ENCODE measurements at places on chromosomes 3 and 15.

DNA sequence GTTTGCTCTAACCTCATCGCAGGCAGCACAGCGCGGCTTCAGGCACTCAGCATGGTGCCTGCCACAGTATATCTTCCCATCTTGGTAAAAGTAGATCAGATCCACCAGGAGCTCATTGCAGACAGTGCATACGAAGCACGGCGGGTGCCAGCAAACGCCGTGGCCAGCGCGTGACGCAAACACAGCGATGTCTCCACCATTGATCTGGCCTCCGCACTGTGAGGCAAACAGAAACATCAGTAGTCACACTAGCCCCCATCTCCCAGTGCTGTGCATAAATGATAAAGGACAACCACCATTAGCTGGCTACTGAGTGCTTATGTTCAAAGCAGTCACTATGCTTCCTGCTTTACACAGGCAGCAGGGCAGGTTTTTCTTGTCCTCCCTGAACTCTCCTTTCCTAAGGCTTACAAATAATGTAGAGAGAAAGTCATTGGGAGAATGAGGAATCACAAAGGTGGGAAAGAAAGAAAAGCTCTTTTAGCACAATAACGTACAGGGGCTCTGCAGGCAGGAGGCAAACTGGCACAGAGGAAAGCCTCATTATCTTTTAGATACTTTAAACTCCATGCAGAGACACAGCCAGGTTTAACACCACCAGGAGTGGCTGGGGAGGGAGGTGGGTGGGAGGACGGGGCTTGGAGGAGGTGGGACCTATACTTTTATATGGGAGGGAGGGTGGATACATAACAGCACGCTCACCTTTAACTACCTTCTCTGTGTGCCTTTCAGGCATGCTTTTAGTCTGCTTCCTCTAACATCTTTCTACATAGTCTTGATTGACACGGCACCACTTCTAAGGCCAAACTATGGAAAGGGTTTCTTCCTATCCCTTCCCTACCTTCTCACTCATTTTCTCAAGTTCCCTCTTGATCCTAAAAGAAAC is 67.9 kb downstream of the PRICKLE2 start:
- DNase-seq, result no peak

DNA sequence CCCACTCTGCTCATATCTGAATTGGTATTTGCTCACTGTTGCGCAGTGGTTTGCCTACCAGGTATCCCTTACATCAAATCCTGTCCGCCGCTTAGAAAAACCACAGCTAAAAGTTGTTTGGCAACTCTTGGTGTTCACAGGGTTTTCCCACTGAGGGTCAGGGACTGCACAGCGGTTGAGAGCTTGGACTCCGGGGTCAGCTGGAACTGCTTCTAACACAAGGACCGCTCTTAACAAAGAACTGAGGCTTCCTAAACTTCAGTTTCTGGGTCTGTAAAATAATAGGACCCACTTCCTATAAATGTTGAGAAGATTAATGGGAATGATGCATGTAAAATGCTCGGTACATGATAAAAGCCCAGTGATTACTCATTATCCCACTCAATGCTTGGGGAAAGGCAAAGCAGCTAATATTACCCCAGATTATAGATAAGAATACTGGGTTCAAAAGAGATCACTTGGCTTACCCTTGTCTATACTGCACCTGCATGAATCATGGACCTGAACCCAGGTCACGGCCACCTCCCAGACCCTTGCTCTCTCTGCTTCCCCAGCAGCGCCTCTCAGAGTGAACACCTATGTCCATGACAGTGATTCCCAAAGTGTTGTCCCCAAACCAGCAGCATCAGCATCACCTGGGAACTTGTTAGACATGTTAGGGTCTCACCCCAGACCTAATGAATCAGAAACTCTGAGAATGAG is 36.1 kb downstream of the LIPC start:
- no peak for DNase-seq

DNA sequence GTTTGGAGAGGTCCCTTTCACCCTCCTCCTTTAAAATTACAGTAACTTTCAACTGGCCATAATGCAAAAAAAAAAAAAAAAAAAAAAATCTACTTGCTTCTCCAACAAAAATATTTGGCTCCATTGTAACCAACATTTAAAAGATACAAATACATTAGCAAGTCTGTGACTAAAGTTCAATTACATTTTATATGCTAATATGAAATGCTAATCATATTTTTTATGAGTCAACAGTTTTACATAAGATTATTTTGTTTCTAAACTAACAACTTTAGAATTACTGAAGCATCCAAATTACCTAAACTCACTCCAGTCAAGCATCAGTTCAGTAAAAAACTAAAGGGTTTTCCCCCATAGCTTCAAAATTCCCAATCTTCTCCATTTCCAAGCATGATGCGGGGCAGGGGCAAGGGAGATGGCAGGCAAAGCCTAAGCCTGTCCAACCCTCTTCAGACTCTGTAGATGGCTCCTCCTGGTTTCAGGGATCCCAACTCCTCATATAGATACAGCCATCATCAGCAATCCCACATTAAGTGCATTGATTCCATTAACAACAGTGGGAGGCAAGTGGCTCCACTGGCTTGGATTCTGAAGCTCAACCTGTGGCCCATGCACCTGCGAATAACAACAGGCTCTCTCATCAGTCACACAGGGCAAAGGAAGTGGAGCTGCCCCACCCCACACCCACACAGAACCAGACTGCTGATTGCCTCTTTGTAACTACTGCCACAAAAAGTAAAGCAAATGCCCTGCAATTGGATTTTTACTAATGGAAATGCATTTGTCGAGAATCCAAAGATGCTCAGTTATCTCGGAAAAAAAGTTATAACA is 15.0 kb downstream of the SFMBT1 start:
- DNase-seq, result no peak

DNA sequence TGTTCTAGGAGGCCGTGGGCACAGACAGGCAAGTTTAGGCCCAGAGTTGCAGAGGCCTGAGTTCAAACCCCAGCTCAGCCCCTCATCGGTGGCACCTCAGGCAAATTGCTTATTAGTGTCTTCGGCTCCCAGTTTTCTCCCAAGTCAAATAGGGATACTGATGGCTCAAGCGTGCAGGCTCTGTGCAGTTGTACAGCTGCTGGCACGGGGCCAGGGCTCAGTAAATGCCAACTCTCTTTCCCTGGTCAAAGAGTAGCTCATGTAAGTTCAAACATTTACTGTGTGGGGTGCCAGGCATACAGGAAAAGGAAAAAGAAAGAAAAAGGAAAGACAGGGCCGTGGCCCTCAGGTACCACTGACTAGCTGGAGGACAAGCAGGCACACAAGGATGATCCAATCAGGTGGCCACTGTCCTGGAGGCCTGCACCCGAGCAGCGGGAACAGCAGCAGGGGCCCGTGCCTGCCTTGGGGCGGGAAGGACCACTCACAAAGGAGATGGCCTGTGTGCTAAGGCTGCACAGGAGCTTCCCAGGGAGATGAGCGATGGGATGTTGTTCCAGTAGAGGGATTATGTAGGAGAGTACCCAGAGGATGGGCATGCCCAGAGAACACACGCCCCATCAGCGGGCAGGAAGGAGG is 70.8 kb downstream of the TBC1D2B start:
- DNase-seq, result no peak

DNA sequence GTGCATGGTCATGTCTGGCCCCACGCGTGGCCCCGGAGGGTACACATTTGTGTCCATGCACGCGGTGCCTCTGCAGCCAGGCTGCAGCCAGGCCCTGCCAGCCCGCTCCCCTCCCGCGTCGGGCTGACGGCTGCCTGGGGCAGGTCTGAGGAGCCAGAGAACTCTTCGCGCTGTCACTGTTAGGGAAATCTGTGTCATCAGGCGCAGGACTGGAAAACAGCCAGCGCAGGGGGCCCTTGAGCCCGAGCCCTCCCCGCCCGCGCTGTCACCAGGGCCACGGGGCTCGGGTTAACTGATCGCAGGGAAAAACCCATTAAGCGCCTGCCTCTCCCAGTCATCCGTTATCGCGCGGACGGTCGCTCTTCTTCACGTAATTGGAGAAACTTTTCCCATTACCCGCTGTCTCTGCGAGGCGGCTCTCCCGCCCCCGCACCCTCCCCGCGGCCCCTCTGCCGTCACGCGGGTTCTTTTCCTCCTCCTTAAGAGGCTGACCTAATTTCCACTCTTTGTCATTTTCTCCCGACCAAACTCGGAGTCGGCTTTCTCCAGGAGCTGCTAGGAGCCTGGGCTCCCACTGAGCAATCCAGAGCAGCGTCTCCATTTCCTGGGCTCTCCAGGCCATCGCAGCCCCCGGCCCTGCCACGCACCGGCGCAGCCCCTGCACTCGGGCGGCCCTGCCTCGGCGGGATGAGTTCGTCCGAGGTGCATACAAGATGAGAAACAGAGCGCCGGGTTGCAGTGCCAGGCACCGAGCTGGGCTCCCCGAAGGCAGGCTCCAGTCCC is 57.5 kb upstream of the PRR23E start:
- DNase-seq, result no peak

Measured in DMS 273 treated with DMSO at 0.1 percent for 48 hours (cell line).